ENCODE measurements at places on chromosomes 2 and 18.

- no peak for DNase-seq
Measured at GRCh38 chr2:148570989-148571388, 73.6 kb upstream of the EPC2 start.

DNA sequence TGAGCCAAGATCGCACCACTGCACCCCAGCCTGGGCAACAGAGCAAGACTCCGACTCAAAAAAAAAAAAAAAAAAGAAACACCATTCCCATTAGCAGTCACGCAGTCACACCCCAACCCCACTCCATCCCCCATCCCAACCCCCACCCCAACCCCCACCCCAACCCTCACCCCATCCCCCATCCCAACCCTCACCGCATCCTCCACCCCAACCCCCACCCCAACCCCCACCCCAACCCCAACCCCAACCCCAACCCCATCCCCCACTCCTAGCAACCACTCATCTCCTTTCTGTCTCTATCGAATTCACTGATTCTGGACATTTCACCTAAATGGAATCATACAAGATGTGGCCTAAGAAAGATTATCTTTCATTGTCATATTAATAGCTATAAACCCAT, 25.9 kb upstream of the ATP9B start:
- no peak for DNase-seq

DNA sequence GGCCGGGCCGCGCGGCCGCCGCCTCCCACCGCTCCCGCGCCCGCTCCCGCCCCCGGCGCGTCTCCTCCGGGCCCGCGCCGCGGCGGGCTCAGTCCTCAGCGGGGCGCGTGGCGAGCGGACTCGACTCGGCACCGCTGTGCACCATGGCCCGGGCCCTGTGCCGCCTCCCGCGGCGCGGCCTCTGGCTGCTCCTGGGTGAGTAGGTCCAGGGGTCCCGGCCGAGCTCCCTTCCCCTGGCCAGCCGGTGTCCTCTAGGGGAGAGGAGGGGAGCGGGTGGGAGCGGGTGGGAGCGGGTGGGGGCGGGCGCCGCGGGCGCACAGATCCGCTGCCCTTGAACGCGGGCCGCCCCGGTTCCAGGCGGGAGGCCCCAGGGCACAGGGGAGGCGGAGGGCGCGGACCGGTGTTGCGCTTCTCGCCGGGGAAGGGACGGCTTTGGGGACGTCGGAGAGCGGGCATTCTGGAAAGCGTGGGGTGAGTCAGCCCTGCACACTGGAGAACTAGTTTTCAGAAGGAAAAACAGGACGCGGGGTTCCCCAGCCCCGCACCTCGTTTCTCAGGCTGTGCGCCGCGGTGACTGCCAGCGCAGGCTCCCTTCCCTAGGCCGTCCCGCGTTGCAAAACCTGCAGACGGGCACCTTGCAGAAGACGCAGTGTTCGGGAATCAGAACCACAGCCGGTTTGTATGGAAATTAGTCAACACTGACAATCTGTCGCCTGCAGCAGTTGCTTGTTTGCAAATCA, at the start of gene RAMP1:
Gene RAMP1 (plus strand): TSS at position 91 of the 740 bp plus-strand sequence. CDS start 53 bp downstream, at position 144.
- no peak for DNase-seq

GRCh38 chr2:37792366-37792765, 120.9 kb upstream of the CDC42EP3 start:
- DNase-seq: no peak

GRCh38 chr18:37484983-37485834, 80.4 kb downstream of the CELF4 start:
- DNase-seq: no peak

DNA sequence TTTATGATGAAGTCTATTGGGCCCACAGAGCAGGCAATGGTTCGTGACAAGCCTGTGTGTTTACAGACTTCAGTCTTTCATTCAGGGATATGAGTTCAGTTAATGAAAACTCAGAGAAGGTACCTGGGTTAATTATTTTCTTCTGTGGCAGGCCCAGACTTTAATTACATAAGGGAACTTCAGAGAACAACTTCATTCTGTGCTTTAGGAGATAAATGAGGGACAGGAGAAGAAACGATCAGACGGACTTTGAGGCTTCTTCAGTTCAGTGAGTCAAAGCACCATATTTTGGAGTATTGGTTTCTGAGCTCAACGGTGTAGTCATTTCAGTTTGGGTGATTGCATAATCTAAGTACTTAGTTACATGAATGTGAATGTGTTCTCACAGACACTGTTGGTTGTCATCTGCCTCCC, 203.0 kb upstream of the KCNJ3 start:
- DNase-seq: no peak

DNA sequence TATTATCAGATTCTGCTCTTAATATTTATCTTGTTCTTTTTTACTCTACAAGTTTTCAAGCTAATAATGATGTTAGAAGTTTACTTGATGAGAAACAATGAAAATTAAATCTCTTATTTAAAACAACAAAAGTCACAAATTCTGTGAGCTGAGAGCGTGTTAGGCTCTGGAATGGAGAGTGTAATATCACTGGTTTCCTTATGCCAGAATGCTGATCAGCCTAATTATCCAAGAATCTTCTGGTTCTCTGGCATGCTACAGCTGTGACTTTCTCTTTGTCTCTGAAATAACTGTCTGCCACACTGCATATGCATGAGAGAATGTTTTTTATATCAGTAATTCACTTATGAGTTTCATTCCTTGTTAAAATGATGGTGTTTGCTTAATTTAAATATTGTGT, 236.7 kb downstream of the PARD3B start:
- no peak for DNase-seq

GRCh38 chr2:76640905-76641304, 881.3 kb downstream of the LRRTM4 start:
- no peak for DNase-seq

- no peak for DNase-seq
Measured at GRCh38 chr2:23563673-23564614, 179.0 kb downstream of the KLHL29 start.

DNA sequence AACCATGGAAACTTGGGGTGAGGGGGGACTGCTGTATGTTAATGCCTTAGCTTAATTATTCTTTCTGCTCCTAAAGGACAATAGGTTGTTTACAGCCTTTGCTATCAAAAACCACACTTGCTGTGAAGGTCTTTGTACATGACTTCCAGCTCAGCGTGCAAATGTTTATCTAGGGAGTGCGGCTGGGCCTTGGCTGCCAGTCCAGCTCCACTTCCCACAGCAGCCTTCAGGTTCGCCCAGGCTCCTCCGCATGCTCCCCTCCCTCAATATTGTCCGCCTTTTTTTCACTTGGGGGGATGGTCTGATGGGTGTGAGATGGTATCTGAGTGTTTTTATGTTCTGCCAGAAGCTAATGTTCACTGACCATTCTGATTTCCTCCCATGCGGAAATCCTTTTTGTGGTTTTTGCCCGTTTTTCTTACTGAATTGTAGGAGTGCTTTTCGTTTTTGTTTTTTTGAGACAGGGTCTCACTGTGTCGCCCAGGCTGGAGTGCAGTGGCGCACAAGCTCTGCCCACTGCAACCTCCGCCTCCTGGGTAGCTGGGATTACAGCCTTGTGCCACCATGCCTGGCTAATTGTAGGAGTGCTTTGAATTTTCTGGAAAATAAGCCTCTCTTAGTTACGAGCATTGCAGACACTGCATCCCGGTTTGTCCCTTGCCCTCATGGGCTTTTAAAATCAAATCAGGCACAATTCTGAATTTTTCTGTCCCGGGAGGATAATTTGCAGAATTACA, 28.8 kb downstream of the SH3BP4 start:
- no peak for DNase-seq

DNA sequence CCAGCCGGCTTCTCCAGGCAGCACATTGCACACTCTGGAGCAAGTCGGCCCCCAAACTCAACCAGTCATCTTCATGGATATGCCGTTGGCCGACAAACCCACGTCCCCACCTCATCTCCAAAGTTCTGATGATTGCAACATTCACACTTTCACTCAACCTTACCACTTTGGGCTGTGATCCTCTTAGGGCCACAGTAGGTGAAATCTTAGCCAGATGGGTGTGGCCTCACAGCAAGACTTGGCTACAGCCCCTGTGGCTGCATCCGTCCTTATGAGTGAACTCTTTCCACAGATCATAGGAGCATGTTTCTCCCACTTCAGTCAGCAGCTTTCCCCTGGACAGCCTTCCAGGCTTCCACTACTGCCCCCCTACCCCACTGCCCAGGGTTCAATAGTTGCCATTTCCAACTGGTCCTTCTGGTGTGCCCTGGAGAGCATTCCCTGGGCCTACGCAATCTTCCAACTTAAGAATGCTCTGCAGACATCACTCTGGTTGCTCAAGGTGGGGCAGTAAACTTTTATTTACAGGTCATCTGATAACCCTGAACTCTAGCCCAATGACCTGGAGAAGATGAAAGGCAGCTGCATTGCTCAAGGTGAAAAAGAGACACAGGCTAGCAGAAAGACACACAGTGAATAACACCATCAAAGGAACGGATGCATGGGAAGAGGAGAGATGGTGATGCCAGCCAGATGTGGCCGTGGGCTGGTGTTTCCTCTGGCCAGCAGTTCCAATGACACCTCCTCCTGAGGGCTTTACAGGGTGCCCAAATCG, 34.5 kb downstream of the ARL4C start:
- no peak for DNase-seq

- DNase-seq: no peak
Measured at GRCh38 chr2:227374158-227374557, 4.9 kb downstream of the TM4SF20 start.

GRCh38 chr18:9765501-9765900, 57.4 kb downstream of the RAB31 start:
- no peak for DNase-seq

DNA sequence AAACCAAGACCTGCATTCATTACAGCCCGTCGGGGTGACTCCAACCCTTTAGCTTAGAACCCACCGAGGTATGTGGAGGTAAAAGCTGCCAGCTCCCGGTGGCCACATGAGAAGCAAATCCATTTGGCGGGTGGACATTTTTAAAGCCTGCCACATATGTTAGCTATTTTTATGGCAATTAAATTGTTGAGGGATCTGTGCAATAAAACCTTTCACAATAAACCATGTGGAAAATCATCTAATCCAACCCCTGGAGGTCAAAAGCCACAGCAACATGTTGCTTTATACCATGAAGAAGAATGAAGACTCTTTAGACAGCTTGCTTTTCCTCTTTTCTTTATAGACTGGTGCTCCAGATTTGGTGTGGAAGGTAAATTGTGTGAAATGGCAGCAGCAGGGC, 176.3 kb downstream of the AGPS start:
- no peak for DNase-seq

DNA sequence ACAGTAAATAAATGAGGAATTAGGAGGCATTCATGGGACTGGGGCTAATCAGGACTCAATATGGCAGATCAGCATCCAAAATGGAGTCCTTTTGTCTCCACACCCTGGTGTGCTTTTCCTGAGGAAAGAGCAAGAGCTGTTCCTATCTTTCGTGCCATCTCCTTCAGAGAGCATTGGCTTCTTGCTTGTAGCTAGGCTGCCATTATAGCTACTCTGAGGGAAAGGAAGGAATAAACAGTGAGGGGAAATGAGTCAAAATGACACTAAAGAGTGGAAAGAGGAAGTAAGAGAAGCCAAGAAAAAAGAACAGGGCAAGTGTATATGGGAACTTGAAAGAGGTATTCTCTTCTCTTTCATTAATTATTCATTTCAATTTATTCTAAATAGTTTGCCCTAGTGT, 8.4 kb upstream of the NMI start:
- no peak for DNase-seq

DNA sequence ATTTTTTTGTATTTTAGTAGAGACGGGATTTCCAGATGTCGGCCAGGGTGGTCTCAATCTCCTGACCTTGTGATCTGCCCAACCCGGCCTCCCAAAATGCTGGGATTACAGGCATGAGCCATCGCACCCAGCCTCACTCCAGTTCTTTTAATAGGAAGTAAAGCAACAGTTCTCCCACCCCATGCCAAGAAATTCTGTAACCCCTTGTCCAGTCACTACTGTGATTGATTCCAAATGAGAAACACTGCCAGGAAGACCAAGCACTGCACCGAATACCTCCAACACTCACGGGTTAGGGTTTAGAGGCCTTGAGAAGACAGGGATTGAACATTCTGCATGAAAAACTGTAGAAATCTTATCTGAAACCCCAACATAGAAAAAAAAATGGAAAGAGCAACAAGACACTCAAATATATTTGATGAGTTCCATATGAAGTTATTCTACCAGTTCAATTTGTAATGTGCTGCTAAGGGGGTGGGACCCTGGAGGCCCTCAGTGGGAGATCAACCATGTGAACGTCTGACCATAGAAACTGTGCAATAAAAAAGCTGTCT, 48.2 kb upstream of the BIN1 start:
- DNase-seq: no peak

DNA sequence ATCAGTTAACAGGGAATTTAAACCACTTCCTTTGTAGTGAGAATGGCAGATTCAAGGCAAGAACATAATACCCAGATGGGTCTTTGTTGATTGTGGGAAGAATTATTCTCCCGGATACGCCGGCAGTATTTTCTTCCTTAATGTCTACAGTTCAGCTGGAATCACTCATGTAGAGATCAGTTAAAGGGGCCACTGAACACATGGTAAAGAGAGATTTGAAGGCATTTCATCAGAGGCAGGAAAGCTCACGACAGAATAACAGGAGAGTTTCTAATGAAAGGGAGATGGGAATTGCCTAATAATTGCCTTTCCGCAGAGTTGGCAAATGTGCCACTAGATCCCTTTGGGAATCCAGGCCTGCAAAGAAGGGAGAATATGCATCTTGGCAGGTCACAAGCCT, 327.7 kb upstream of the ZNF804A start:
- DNase-seq: no peak

GRCh38 chr2:29236074-29236473, 120.9 kb downstream of the CLIP4 start:
- no peak for DNase-seq

GRCh38 chr2:210635257-210635656, 78.9 kb downstream of the CPS1 start:
- no peak for DNase-seq

- DNase-seq: no peak
Measured at GRCh38 chr18:55786651-55787272, 198.8 kb upstream of the TCF4 start.

GRCh38 chr2:100965596-100965995, 36.5 kb upstream of the RPL31 start:
- no peak for DNase-seq

- no peak for DNase-seq
Measured at GRCh38 chr2:17961789-17962188, 83.3 kb downstream of the KCNS3 start.

GRCh38 chr2:210009126-210009525, 6.7 kb downstream of the RPE start:
- no peak for DNase-seq

GRCh38 chr2:52563151-52563550, 1204.5 kb upstream of the CHAC2 start:
- no peak for DNase-seq

DNA sequence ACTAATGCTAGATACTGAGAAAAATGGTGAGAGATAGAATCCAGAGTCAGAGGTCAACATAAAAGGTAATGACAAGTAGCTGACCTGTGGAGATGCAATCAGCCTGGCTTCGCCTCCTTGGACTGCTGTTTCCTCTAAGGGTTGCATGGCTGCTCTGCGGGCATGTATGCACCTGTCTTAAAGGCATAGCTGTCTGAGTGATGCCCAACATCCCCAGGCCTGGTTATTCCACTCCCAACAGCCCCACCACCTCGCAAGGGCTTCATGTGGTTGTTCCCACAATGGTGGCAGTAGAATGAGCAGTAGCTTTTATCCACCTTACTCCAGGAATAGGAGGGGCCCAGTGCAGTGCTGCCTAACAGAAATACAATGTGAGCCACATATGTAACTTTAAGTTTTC, 69.7 kb upstream of the ALK start:
- no peak for DNase-seq

- no peak for DNase-seq
Measured at GRCh38 chr2:157900203-157900602, 24.1 kb upstream of the ACVR1 start.

GRCh38 chr2:60294901-60295635, 258.4 kb downstream of the BCL11A start:
- DNase-seq: no peak

GRCh38 chr2:105782123-105782522, 37.4 kb downstream of the NCK2 start:
- DNase-seq: no peak

Data from stimulated activated CD8-positive, alpha-beta memory T cell treated with anti-CD3 and anti-CD28 coated beads, Interleukin-15, amount 100 ng/mL, for 24 hours (primary cell).